Kidney (tissue), 22 donors: ENCODE measurements at places on chromosomes 12 and 14. TPM values are rescaled to one million over a fixed set of nuclear protein-coding genes. Genes with fewer than 3 reads are reported as not detected.

GRCh38 chr12:51593539-51593938 lies 2.5 kb downstream of the SCN8A start:
- H3K4me3 ChIP-seq, result peak overlapping the region; percentile 7
- no peak overlapping the region for H3K27ac ChIP-seq
- H3K27me3 ChIP-seq, result no peaks in the 10 kb centered on the region
- no peak for DNase-seq

Gene ACADS
- polyA plus RNA-seq, result 133 TPM

- H3K27ac ChIP-seq, result no peak overlapping the region
- H3K36me3 ChIP-seq, result no peaks in the 10 kb centered on the region
- no peaks in the 10 kb centered on the region for H3K27me3 ChIP-seq
- no peak for DNase-seq
Measured at GRCh38 chr12:114852976-114853529, 169.1 kb upstream of the TBX3 start.

Gene ADAMTS20
- polyA plus RNA-seq, result not detected

- no peaks in the 10 kb centered on the region for H3K27me3 ChIP-seq
- H3K4me3 ChIP-seq, result no peak overlapping the region
- no peak for DNase-seq
- H3K27ac ChIP-seq, result no peak overlapping the region
Measured at GRCh38 chr12:66590275-66590985, 88.4 kb downstream of the GRIP1 start.

DNA sequence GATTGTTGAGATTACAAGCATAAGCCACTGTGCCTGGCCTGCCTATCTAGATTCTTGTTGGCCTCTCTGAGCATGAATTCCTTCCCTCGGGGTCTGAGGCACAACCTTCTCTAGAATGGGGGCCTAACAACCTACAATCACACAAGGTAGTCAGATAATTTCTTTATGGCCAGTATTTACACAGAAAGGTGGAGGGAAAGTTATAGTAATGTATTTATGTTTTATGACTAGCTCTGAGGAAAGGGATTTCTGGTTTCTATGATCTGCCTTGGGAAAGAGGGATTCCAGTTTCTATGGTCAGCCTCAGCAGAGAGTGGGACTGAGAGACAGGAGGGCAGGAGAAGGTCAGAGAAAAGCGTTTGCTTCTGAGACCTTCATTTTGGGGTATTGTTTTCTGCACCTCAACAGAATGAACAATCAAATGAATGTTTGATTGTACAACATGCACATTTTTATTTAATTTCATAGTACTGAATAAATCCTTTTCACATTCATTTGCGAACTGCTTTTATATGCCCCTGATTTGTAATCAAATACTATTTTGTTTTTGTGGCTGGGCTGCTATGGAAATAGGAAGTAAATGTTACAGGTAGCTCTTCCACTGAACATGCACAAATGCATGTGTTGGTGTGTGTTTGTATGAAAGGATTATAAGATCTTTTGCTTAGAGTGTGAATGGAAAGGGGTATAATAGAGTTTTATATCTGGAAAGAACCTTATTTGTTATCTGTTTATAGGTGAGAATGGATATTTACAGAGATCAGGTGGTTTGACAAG lies 499.7 kb upstream of the RGS6 start:
- no peak overlapping the region for H3K4me3 ChIP-seq
- H3K4me1 ChIP-seq, result no peaks in the 10 kb centered on the region
- no peaks in the 10 kb centered on the region for H3K36me3 ChIP-seq
- H3K27me3 ChIP-seq, result no peaks in the 10 kb centered on the region

DNA sequence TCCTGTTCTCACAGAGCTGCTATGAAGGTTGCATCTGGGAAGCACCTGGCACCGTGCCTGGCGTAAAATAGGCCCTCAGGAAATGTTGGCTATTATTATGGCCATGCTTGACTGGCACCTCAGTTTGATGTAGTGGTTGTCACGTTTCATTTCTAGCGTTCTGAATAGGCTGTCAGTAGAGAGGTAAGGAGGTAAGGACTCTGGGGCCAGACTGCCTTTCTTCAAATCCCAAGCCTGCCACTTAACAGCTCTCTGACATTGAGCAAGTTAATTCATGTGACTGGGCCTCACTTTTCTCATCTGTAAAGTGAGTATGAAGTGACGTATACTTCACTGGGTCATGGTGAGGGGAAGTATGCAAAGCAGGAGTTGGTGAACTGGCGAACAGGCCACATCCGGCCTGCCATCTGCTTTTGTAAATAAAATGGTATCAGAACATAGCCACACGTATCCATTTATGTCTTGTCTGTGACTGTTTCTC lies 196.2 kb downstream of the CACNA1C start:
- no peak overlapping the region for H3K4me3 ChIP-seq
- H3K27me3 ChIP-seq, result no peaks in the 10 kb centered on the region
- H3K36me3 ChIP-seq, result no peaks in the 10 kb centered on the region
- no peak for DNase-seq
- H3K27ac ChIP-seq, result no peak overlapping the region

GRCh38 chr14:51202914-51203665 lies 37.0 kb upstream of the TMX1 start:
- no peak overlapping the region for H3K27ac ChIP-seq
- DNase-seq, result no peak
- H3K36me3 ChIP-seq, result no peaks in the 10 kb centered on the region
- no peak overlapping the region for H3K4me3 ChIP-seq
- H3K4me1 ChIP-seq, result no peaks in the 10 kb centered on the region

DNA sequence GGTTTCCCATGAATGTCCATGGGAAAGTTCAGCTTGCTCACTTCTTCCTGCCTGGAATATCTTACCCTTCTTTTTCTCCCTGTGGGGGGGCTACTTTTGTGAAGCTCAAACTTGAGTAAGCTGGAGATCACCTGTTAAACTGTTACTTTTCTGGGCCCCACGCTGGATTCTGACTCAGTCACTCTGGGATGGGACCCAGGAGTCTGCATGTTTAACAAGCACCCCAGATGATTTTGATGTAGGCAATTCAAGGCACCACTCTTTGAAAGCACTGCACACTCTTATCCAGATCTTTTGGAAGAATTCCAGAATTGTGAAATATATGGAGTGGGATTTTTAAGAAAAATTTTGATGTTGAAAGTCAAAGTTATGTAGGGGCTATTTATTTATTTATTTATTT lies 46.3 kb upstream of the IGF1 start:
- H3K27ac ChIP-seq, result no peak overlapping the region
- no peaks in the 10 kb centered on the region for H3K27me3 ChIP-seq
- H3K4me3 ChIP-seq, result no peak overlapping the region
- no peaks in the 10 kb centered on the region for H3K36me3 ChIP-seq
- DNase-seq, result no peak

GRCh38 chr14:92439537-92440344 lies 73.8 kb upstream of the RIN3 start:
- H3K36me3 ChIP-seq, result no peaks in the 10 kb centered on the region
- no peaks in the 10 kb centered on the region for H3K4me1 ChIP-seq
- no peak overlapping the region for H3K27ac ChIP-seq
- H3K4me3 ChIP-seq, result no peak overlapping the region

Gene GARIN6
- polyA plus RNA-seq, result not detected

DNA sequence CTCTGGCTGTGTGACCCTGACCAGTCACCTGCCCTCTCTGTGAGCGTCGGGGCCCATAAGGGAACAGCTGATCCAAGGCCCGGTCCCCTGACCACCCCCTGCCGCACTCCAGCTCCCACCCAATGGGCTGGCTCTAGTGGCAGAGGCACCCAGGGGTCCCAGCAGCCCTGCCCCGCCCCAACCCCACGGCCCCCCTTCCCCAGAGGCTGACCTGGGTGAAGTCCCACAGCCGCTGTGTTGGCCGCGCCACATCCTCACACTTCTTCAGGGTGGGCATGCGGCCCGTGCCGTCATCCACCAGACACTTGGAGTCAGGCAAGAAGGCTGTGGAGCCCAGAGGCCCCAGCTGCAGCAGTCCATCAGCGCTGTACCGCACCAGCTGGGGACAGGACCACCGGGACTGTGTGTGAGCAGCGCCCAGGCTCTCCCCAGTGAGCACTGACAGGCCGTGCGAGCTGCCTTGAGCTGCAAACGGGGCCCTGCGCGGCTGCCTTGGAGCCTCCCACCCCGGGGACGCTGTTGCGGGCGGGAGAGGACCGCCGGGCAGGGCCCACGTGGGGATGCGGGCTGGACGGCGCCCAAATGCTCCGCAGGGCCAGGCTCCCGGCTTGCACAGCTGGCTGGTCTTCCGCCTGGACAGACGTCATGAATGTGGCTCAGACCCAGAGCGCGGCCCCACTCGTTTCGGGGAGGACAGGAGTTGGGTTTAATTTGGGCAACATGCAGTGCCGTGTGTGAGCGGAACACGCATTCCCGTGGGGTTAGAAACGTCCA lies 53.5 kb downstream of the NOC4L start:
- H3K27ac ChIP-seq, result no peak overlapping the region
- H3K4me3 ChIP-seq, result no peak overlapping the region
- H3K4me1 ChIP-seq, result no peaks in the 10 kb centered on the region
- H3K36me3 ChIP-seq, result no peaks in the 10 kb centered on the region

Gene SYT1
- 0.69 TPM for polyA plus RNA-seq

DNA sequence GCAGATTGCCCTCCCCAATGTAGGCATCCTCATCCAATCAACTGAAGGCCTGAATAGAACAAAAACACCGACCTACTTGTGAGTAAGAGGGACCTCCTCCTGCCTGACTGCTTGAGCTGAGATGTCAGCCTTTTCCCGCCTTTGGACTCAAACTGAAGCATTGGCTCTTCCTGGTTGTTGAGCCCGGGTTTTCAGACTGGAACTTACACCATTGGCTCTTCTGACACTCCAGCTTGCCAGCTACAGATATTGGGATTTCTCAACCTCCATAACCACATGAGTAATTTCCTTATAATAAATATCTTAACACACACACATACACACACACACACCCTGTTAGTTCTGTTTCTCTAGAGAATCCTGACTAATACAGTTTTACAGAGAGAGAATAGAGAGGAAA lies 173.4 kb upstream of the NTF3 start:
- H3K27ac ChIP-seq, result no peak overlapping the region
- DNase-seq, result no peak
- H3K4me3 ChIP-seq, result no peak overlapping the region
- no peaks in the 10 kb centered on the region for H3K4me1 ChIP-seq
- no peaks in the 10 kb centered on the region for H3K36me3 ChIP-seq

Gene PPP1R36
- polyA plus RNA-seq, result 2.8 TPM

DNA sequence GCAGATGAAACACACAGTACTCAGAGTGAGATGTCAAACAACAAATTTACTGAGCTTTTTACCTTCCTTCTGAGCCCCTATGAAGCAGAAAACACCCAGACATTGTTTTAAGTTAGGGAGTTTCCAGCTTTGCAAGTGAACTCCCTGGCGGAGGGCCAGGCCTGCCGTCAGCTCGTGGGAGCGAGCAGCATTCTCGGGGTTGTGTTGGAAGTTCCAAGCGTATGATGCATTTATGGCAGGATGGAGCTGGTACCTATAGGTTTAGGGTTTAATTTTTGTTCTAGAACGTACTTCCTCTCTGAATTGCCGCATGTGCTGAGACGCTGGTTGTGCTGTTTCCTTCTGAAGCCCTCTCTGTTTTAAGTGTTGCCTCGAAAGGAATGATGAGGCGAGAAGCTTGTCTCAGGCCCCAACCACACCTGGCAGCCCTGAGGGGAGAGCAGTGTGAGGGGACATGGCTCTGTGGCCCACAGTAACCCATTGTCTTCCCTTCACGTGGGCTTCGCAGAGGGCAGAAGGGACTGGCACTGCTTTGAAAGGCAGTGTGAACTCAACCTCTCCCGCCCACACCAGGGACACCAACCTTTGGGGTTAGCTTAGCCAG lies 76.6 kb downstream of the SSPN start:
- H3K27me3 ChIP-seq, result no peaks in the 10 kb centered on the region
- no peak overlapping the region for H3K4me3 ChIP-seq
- peaks cover 13% of the 10 kb centered on the region for H3K4me1 ChIP-seq
- no peaks in the 10 kb centered on the region for H3K36me3 ChIP-seq

DNA sequence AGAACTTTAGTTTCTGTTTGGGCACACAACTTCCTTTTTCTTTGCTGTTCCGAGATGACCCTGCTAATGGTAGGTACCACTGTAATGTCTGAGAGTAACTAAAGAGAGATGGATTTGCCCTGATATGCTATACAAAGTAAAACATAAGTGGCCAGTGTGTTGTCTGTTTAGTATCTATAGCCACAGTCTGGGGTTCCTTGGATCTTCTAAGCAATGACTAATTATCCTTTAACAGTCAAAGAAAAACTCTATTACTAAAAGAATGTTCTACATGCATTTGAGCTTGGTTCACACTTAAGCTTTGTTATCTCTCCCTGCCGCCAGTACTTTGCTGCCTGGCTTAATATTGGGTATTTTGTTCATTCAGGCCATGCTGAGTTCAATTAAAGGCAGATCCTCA lies 1051.9 kb upstream of the FLRT2 start:
- no peak overlapping the region for H3K4me3 ChIP-seq
- no peak for DNase-seq
- no peaks in the 10 kb centered on the region for H3K4me1 ChIP-seq
- no peaks in the 10 kb centered on the region for H3K36me3 ChIP-seq
- no peak overlapping the region for H3K27ac ChIP-seq
- no peaks in the 10 kb centered on the region for H3K27me3 ChIP-seq

DNA sequence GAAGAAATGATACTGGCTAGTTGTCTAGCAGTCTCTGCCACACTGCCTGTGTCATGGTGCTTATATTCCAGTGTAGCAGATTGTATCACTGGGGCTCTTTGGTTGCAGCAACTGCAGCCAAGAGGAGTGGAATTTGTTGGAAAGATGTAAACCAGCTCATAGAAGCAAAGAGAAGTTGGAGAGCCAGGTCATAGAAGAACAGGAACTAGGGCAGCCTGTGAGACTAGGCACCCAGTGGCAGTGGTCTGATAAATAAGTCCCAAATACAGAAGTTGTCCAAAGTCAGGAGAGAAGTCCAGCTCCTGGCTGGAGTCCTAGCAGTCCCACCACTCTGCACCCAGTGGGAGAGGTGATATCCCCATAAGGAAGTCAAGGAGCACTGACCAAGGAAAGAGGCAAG lies 172.5 kb upstream of the ARID2 start:
- H3K36me3 ChIP-seq, result no peaks in the 10 kb centered on the region
- H3K4me3 ChIP-seq, result no peak overlapping the region
- DNase-seq, result no peak
- no peak overlapping the region for H3K27ac ChIP-seq

DNA sequence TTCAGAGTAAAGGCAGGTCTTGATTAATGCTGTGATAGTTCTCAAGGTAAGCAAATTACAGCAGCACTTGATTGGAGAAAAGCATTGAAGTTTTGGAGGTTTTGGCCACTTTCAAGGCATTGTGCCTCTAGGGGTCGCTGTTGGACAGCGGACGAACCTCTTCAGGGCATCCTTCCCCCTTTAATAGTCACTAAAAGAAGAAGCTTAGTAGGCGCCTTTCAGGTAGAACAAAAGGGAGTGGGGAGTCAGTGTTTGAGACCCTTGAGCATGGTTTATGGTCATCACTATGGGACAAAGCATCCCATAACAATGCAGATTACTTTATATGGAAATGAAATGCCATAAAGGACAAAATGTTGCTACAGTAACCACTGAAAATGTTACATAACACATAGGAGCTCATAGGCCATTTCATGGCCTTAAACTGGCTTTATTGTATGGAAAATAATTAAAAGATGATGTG lies 199.5 kb upstream of the DCN start:
- no peaks in the 10 kb centered on the region for H3K27me3 ChIP-seq
- peak overlapping the region; percentile 68 for H3K4me3 ChIP-seq
- peak; percentile 96 for DNase-seq
- no peaks in the 10 kb centered on the region for H3K4me1 ChIP-seq

- H3K36me3 ChIP-seq, result no peaks in the 10 kb centered on the region
- no peak overlapping the region for H3K4me3 ChIP-seq
- H3K4me1 ChIP-seq, result no peaks in the 10 kb centered on the region
- H3K27ac ChIP-seq, result no peak overlapping the region
Measured at GRCh38 chr14:47596232-47596631, 79.2 kb downstream of the MDGA2 start.

Gene KRT72
- not detected for polyA plus RNA-seq

Gene CRIP1
- 272 TPM for polyA plus RNA-seq
